ENCODE measurements at places on chromosomes 1 and 21. TPM values are rescaled to one million over a fixed set of nuclear protein-coding genes. Genes with fewer than 3 reads are reported as not detected.

The FGR gene
- total RNA-seq, result not detected

The CR1L gene
- total RNA-seq, result not detected

The SEMA4A gene
- total RNA-seq, result 0.38 TPM

The CFAP57 gene
- 0.32 TPM for total RNA-seq

The FHAD1 gene
- 0.64 TPM for total RNA-seq

The DCST2 gene
- total RNA-seq, result 0.46 TPM
